Inflammatory macrophage (primary cell): ENCODE measurements at places on chromosomes 2 and 18.

DNA sequence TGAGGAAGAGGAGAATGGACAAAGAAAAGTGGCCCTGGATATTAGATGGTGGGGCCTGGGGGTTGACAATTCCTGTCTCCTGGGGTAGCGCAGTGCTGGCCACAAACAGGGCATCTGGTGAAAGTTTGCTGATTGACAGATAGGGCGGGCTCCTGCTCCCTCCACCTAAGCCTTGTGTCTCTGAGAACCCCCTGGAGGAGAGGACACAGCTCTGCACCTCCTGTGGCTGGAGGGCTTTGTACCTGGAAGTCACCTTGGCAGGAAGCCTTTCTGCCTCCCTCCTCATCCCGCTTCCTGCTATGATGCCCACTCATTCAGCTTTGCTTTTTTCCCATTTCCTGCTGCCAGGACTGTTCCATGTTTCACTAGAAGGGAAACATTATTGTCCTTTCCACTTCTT lies 72.4 kb downstream of the RHOB start:
- no peak for DNase-seq

GRCh38 chr2:168427451-168427850 lies 28.6 kb upstream of the CERS6 start:
- DNase-seq = no peak

DNA sequence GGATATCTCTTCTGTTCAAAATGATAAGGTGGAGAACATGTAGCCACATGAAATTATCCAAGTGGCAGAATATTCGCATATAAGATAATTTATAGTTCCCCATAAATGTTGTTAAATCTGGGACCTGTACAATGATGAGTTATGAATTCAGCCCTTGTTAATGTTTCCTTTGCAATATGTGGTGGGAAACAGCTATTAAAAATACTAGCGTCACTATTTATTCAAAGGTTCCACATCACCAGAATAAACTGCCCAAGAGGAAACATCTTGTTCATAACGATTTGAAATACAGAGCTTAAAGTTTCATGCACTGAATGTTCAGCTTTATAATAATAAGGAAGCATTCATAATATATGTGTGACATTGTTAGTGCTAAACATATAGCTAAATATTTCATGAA lies 223.9 kb upstream of the TCF4 start:
- DNase-seq = no peak

DNA sequence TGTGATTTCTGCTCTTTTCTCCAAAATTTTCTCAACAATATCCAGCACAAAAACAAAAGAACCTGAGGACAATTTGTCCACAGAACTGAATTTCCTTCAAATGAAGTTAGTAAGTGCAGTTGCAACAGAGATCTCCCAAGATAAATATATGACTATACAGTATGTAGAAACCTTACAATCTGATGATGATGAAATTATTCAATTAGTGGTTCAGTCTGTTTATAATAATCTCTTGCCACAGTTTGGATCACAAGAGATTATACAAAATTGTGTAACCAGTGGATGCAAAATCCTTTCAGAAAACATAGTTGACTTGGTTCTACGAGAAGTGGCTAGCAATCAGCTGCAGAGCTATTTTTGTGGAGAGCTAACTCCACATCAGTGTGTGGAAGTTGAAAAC lies 68.7 kb downstream of the FSIP2 start:
- no peak for DNase-seq

DNA sequence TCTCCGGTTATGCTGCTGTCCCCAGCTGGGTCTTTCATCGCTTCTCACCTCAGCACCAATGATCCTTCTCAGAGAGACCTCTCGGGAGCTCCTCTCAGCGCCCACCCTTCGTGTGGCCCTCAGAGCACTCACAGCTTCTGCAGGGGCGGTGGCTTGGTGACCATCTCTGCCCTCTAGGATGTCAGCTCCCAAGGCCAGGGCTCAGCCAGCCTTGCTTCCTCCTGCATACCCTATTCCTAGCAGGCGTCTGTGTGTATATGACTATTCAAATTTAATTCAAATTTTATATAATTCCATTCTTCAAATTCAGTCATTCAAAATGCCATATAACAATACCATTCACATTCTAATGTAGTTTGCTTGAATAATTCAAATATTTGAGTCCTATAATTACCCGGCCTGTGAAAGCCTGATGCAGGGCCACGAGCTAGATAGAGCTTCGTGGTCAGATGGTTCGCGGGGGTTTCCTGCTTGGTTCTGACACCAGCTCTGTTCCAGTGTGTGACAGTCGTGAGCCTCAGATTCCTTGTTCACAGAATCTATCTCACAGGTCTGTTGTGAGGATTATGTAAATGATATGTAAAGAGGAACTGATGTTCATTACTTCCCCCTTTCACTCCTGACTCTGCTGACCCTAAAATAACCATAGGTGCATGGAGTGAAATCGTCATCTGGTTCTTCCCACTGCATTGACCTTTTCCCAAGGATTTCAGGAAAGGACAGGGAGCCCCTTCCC lies 94.0 kb upstream of the CNGA3 start:
- peak; percentile 51 for DNase-seq

DNA sequence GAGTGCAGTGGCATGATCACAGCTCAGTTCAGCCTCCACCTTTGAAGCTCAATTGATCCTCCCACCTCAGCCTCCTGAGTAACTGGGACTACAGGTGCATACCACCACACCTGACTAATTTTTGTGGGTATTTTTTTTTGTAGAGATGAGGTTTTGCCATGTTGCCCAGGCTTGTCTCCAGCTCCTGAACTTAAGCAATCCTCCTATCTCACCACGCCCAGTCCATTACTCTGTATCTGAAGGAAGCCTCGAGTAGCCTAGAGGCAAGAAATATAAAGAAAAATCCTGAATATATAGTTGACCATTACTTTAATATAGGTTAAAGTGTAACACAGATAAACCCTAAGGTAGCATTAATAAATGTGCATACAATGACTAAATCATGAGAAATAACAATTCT lies 686.8 kb upstream of the PIK3C3 start:
- no peak for DNase-seq

DNA sequence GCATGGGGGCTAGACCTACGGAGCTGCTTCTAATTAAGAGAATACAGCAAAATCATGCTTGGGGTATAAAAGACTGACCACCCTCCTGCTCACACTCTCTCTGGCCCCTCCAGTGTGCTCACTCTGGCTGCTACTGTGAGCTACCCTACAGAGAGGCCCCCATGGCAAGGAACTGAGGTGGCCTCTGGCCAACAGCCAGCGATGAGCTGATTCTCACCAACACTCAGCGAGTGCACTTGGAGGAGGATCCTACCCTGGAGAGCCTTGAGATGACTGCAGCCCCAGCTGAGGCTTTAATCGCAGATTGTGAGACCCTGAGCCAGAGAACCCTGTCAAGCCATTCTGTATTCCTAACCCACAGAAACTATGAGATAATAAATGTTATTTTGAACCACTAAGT lies 88.2 kb downstream of the GFPT1 start:
- DNase-seq = no peak

- DNase-seq = peak; percentile 74
Measured at GRCh38 chr2:98039085-98039756, 43.5 kb upstream of the TMEM131 start.

GRCh38 chr18:47754311-47755101 lies 176.0 kb downstream of the SMAD2 start:
- DNase-seq = peak; percentile 10

DNA sequence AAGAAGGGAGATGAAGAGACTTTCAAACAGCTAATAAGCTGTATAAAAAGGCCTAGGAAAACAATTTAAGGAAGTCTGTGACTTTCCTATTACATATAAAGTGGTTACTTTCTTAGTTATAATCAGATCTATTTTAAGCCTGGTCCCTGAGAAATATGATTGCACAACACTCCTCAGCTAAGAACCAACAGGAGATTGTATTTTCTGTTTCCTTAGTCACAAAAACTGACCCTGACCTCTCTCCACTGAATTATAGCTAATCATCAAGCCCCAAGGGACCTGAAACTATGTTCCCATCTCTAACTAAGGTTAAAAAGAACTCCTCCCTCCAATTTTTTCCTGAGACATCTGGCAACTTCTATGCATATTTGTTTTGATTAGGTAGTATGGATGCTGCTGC lies 106.9 kb downstream of the ROCK1 start:
- peak; percentile 42 for DNase-seq

DNA sequence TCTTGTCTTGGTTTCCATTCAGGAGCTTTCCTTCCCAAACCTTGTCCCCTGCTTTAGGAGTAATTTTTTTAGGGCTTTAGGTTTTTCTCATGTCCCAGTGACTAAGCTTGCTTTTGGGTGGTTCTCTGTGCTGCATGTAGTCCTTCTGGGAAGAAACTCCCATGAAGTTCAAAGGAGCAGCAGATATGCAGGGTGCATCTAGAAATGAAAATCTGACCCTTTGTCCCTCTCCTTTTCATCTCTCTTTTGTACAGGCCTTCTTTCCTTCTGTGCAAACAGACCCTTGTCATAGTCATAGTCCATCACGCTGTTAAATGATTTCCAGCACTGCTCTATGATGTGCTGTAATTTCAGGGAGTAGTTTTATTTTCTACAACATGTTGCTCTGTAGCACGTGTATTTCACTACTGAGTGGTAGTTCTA lies 20.4 kb downstream of the FMNL2 start:
- DNase-seq = no peak

DNA sequence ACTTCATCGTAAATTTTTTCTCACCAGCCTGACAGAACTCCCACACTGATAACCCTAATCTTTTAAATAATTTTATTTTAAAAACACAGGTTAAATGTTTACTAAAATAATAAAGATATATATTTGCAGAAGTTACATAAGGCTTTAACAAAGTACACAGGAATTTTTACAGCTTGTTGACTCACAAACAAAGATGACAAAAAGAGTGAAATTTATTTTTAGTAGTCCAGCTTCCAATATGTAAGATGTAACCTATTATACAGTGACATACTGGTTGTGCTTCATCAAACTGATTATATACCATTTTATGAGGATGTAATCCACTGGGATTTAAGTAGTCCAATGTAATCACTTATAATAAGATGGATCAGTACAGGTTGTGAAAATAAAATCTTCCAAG lies 348.9 kb upstream of the SLC39A10 start:
- DNase-seq = no peak

GRCh38 chr2:137772451-137772850 lies 191.8 kb upstream of the HNMT start:
- DNase-seq = no peak

GRCh38 chr2:70771446-70771845 lies 3.4 kb upstream of the ADD2 start:
- no peak for DNase-seq

DNA sequence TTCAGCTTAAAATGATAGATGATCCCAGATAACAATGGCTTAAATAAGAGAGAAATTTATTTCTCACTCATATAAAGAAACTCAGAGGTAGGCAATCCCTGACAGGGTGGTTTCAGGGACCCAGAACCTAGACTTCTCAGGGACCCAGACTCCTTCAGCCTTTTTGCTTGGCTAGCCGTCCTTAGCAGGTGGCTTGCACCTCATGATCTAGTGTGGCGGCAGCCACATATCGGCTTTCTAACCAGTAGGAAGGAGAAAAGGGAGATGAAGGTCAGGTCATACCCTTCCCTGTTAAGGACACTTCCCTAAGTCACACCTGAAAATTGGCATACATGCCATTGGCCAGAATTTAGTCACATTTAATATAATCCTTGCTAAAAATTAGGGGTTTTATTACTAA lies 18.4 kb downstream of the VSNL1 start:
- no peak for DNase-seq

GRCh38 chr2:74128206-74128605 lies 19.5 kb downstream of the BOLA3 start:
- no peak for DNase-seq
